Stimulated activated CD8-positive, alpha-beta memory T cell treated with anti-CD3 and anti-CD28 coated beads, Interleukin-4, amount 100 ng/mL, for 24 hours (primary cell): ENCODE measurements at places on chromosomes 1 and 21.

DNA sequence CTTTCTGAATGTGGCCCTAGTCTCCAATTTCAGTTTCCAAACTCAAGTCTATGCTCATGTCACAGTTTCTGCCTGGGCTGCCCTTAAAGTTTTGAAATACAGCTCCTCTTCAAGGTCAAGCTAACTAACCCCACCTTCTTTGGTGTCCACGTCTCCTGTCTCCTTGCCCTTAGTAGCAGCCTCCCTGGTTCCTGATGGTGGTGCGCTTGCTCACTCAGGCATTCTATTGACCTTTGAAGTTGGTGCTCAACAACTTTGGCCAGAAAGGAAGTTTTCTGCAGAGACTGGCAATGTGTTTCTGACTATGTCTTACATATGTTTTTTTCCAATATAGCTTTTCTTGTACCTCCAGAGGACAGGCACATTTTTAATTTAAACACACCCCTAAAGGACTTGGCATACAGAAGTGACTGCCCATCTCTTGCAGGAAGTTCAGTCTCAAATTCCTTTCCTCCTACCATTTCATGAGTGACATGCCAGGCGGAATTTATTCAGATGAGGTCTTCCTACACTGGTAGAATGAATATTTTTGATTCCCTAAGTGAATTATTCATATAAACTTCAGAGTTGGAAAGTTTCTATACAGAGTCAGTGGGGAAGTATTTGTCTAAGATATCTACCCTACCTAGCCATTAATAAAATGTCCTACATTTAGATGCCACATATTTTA, 364.3 kb upstream of the USP24 start:
- DNase-seq: no peak

DNA sequence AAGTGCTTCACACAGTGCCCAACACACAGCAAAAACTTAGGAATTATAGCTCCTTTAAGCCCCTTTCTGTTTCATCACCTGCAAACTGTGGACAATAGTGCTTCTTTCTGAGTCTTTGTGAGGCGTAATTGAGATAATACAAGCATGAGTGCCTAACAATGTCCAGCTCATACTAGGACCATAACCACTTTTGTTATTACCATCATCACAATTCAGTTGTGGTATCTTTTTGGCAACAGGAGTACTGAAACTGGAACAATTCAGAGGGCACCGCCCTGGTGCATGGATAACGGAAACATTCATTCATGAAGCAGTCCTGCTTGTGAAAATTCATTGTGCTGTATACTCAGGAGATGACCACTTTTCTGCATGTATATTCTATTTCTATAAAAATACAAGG, 18.2 kb downstream of the DNAJC11 start:
- no peak for DNase-seq

GRCh38 chr1:11335417-11336056, 62.5 kb downstream of the UBIAD1 start:
- peak; percentile 5 for DNase-seq

- no peak for DNase-seq
Measured at GRCh38 chr1:100164702-100165101, 13.4 kb downstream of the LRRC39 start.

- no peak for DNase-seq
Measured at GRCh38 chr1:46396441-46397398, 2.6 kb downstream of the FAAH start.

- peak; percentile 60 for DNase-seq
Measured at GRCh38 chr1:181424786-181425403, 58.4 kb upstream of the CACNA1E start.

- no peak for DNase-seq
Measured at GRCh38 chr1:246516126-246516525, 9.0 kb upstream of the SMYD3 start.

GRCh38 chr1:118894836-118895235, 93.3 kb downstream of the TBX15 start:
- DNase-seq: no peak

DNA sequence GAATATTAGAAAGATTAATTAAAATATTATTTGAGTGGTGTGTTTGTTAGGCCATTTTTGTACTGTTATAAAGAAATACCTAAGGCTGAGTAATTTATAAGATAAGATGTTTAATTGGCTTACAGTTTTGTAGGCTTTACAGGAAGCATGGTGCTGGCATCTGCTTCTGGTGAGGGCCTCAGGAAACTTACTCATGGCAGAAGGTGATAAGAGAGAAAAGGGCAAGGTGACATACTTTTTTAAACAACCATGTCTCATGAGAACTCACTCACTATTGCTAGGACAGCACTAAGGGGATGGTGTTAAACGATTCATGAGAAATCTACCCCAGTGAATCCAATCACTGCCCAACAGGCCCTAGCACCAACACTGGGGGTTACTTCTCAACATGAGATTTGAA, 56.7 kb upstream of the RGS21 start:
- no peak for DNase-seq

GRCh38 chr1:21567241-21568005, 58.2 kb downstream of the ALPL start:
- no peak for DNase-seq

DNA sequence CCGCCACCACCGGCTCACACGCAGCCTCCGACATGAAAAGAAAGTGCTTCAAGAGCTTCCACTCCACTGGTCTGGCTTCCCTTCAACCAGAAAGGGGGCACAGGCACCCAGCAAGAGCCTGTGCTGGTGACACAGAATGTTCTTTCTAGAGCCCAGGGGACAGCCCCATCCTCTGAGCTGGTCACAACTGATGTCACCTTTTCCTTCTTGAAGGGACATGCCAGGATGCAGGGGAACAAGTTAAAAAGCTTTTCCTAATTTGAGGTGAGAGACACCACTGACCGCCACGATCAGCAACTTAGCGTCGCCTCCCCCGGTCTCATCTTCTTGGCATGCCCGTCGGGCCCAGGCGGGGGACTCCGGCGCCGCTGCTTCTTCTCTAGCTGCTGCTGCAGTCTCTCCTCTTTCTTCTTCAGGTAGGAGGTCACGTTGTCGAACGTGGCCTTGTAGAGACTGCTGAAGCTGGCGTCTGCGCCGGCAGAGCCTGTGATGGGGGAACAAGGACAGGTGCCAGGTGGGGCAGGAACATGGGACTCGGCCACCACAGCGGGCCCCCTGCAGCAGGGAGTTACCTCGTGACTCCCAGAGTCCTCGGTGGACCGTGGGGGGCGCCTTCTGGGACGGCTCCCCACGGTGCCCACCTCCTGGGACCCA, 29.5 kb downstream of the WDR4 start:
- no peak for DNase-seq

GRCh38 chr1:156765666-156766065, 1.7 kb upstream of the PRCC start:
- no peak for DNase-seq

DNA sequence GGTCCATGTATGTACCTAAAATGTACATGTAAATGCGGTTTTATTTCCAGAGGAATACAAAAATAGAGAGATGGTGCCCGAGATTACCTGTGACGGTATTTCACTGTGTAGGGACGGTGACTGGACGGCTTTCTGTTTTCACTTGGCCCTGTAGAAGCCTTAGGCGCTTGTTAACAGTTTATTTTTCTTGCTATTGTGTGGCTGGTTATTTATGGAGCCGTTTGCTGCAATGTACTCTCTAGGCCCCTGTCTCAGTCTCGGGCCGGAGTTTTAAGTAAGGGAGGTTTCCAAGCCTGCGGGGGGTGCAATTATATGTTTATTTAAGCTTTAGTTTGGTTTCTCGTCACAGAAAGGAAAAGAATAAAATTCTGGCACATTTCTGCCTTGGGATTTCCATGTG, 413 bp downstream of the EFCAB7 start:
- no peak for DNase-seq

DNA sequence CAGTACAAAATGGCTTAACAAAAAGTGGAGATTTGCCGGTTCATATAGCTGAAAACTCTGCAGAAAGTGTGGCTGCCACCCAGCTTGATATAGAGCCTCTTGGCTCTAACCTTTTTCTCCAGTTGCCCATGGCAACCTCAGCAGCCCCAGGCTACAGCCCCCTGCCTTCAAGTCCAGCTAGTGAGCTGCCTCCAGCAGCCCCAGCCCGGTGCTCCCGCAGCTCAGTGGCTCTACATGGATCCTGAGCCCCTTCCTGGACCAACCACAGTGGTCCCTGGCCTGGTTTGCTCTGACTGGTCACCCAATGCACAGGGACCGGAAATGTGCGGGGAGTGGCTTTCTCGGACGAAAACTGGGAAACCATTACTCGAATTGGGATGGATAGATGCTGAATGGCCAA, 13.3 kb upstream of the ATF3 start:
- DNase-seq: no peak

DNA sequence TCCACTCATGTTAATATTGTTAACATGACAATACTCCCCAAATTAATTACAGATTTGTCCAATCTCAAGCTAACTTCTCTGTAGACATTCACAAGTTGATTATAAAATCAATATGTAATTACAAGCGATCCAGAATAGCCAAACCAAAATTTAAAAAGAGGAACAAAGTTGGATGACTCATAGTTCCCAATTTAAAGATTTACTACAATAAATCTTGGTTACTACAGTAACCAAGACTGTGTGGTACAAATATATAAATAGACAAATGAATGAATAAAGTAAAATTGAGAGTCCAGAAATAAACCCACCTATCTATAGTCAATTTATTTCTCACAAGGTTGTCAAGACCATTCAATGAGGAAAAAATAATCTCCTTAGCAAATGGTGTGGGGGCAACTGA, 7.1 kb upstream of the KRTAP10-4 start:
- DNase-seq: no peak

GRCh38 chr1:43789604-43790550, 82.5 kb downstream of the ST3GAL3 start:
- no peak for DNase-seq

- no peak for DNase-seq
Measured at GRCh38 chr1:24694380-24694843, 50.8 kb upstream of the CLIC4 start.

DNA sequence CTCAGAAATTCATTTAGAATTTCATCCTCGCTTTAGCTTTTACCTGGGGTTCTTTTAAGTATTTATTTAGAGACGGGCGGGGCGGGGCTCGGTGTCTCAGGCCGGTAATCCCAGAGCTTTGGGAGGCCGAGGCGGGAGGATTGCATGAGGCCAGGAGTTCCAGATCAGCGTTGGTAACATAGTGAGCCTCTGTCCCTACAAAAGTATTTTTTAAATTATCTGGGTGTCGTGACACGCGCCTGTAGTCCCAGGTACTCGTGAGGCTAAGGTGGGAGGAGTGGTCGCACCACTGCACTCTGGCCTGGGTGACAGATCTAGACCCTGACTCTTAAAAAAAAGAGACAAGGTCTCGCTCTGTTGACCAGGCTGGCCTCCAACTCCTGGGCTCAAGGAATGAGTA, 942 bp upstream of the RSBN1 start:
- no peak for DNase-seq

DNA sequence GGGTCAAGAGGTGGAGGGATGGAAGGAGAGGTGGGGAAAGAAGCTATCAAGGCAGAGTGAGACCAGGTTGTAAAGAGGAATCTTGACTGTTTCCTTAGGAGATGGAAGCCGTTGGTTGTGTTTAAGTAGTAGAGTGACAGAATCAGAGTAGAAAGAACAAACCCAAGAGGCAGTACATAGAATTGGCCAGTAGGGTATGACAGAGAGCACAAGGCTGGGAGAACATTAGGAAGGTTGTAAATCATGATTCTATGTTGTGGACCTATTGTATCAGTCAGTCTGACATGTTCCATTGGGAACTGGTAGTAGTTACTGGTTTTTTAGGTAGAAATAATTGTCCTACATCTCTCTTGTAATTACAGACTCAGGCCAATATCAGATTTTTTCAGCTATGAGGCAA, 486.9 kb upstream of the USP24 start:
- DNase-seq: no peak

- DNase-seq: no peak
Measured at GRCh38 chr1:232655028-232655745, 25.3 kb upstream of the SIPA1L2 start.

DNA sequence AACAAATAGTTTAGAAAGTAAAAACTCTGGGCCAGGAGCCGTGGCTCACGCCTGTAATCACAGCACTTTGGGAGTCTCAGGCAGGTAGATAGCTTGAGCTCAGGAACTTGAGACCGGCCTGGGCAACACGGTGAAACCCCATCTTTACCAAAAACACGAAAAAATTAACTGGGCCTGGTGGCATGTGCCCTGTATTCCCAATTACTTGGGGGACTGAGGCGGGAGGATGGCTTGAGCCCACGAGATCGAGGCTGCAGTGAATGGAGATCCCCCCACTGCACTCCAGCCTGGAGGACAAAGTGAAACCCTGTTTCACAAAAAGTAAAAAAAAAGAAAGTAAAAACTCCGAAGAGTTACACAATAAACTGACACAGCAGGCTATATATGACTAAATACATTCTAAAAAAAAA, 10.6 kb downstream of the CEP170 start:
- no peak for DNase-seq

- DNase-seq: no peak
Measured at GRCh38 chr1:234881893-234882771, 246.5 kb downstream of the TOMM20 start.

GRCh38 chr1:22413799-22414198, 37.9 kb upstream of the ZBTB40 start:
- no peak for DNase-seq
